Sigmoid colon (tissue), 7 donors: ENCODE measurements at places on chromosomes 3 and 15. TPM values are rescaled to one million over a fixed set of nuclear protein-coding genes. Genes with fewer than 3 reads are reported as not detected.

CCR9 gene
- polyA plus RNA-seq, result 0.55 TPM

TRPM7 gene
- 12.3 TPM for polyA plus RNA-seq

GOLGA6D gene
- polyA plus RNA-seq, result not detected

ROPN1 gene
- 1.2 TPM for polyA plus RNA-seq

FOXB1 gene
- not detected for polyA plus RNA-seq

CIB2 gene
- 41.4 TPM for polyA plus RNA-seq

BMF gene
- 4.8 TPM for polyA plus RNA-seq

LYSMD2 gene
- 15.8 TPM for polyA plus RNA-seq

- no peaks in the 10 kb centered on the region for H3K27me3 ChIP-seq
- DNase-seq, result no peak
- H3K4me1 ChIP-seq, result no peaks in the 10 kb centered on the region
Observed at GRCh38 chr3:12180218-12180617, 21.5 kb upstream of the TIMP4 start.

- H3K4me3 ChIP-seq, result no peak overlapping the region
- H3K36me3 ChIP-seq, result no peaks in the 10 kb centered on the region
- peak; percentile 74 for DNase-seq
- H3K27me3 ChIP-seq, result no peaks in the 10 kb centered on the region
- H3K4me1 ChIP-seq, result peaks cover 53% of the 10 kb centered on the region
- peak overlapping the region; percentile 80 for H3K27ac ChIP-seq
Observed at GRCh38 chr3:171283183-171283847, 176.9 kb downstream of the TNIK start.

DNA sequence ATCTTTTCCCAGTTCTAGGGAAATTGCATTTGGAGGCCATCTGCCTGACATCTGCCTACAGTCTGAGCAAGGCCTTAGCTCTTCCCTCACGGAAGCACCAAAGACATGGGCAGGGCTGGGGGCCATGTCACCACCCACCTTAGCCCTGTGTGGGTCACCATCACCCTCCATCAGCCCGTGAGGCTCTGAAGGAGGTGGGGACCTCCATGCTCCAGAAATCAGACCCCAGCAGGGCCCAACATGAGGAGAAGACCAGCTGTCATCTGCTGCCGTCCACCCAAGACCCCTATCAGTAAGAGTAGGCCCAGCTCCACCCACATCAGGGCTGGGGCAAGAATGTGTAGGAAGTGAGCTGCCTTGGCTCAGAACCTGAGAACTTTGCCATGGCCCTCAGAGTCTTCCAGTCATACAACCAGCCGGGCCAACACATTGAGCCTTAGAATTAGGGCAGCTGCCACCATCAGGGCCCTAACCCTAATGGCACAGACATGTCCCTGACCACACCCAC lies 1.9 kb downstream of the TMIE start:
- H3K4me1 ChIP-seq, result peaks cover 19% of the 10 kb centered on the region
- no peak overlapping the region for H3K27ac ChIP-seq
- H3K36me3 ChIP-seq, result no peaks in the 10 kb centered on the region
- no peak for DNase-seq
- no peaks in the 10 kb centered on the region for H3K27me3 ChIP-seq

- H3K36me3 ChIP-seq, result no peaks in the 10 kb centered on the region
- no peak overlapping the region for H3K27ac ChIP-seq
- no peaks in the 10 kb centered on the region for H3K4me1 ChIP-seq
- no peak for DNase-seq
Observed at GRCh38 chr15:81475471-81475870, 101.5 kb upstream of the TMC3 start.

GRCh38 chr3:882533-882932 lies 210.3 kb upstream of the CNTN6 start:
- H3K27me3 ChIP-seq, result no peaks in the 10 kb centered on the region
- H3K27ac ChIP-seq, result no peak overlapping the region
- no peak for DNase-seq
- H3K4me1 ChIP-seq, result no peaks in the 10 kb centered on the region
- H3K4me3 ChIP-seq, result no peak overlapping the region
- no peaks in the 10 kb centered on the region for H3K36me3 ChIP-seq

GRCh38 chr3:189353318-189353965 lies 181.7 kb downstream of the TPRG1 start:
- H3K4me1 ChIP-seq, result peaks cover 10% of the 10 kb centered on the region
- no peaks in the 10 kb centered on the region for H3K27me3 ChIP-seq
- H3K36me3 ChIP-seq, result no peaks in the 10 kb centered on the region
- DNase-seq, result no peak

- H3K27ac ChIP-seq, result no peak overlapping the region
- DNase-seq, result no peak
- no peaks in the 10 kb centered on the region for H3K4me1 ChIP-seq
- H3K27me3 ChIP-seq, result no peaks in the 10 kb centered on the region
- H3K36me3 ChIP-seq, result no peaks in the 10 kb centered on the region
Observed at GRCh38 chr15:71458089-71458660, 342.9 kb downstream of the THSD4 start.

DNA sequence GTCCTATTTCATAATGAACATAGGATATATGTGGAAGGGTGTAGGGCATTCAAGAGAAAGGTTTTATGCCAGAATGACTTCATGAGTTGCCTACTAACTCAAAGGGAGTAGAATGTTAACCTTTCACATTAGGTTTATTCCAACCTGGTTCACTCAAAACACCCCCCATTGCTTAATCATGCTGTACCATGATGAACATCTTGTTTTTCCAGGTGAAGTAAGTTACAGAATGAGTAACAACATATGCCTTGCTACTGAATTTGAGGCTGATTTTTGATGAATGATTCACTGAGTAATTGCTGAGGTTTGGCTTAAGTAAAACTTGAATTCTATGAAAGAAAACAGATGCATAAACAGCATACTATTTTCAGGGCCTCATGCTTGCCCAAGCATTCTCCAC lies 5.9 kb upstream of the CLDN16 start:
- no peaks in the 10 kb centered on the region for H3K36me3 ChIP-seq
- no peak overlapping the region for H3K4me3 ChIP-seq
- H3K27me3 ChIP-seq, result no peaks in the 10 kb centered on the region

DNA sequence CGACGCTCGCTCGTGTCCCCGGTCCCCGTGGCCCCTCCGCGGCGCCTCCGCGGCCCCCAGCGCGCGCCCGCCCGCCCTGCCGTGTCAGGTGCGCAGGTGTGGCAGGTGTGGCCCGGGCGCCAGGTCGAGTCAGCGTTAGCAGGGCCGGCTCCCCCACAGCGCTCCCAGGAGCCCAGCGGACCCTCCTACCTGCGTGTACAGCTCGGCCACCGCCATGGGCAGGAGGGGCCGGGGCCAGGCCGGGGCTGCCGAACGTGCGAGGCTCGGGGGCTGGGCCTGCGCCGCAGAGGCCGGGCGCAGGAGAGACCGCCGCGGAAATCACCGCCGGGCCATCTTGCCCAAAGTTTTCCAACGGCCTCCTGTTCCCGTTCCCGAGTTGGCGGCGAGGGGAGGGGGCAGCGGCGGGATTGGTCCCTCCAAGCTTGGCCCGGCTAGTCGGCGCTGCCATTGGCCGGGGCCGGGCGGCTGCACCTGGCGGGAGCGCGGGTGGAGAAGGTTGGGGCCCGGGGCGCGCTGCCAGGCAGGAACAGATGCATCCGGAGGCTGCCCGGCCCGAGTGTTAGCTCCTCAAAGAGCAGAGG lies at the start of gene MYO5C:
Gene MYO5C, minus strand, starts transcription at position 384 of the 581 bp plus-strand sequence. Its CDS starts 168 bp downstream, at position 216.
- H3K4me3 ChIP-seq, result peak within 1 kb of the TSS; percentile 10
- no peaks in the 10 kb centered on the region for H3K36me3 ChIP-seq
- H3K27me3 ChIP-seq, result peaks cover 41% of the 10 kb centered on the region
- peak; percentile 77 for DNase-seq
- H3K4me1 ChIP-seq, result peaks cover 13% of the 10 kb centered on the region
- peak within 1 kb of the TSS; percentile 50 for H3K27ac ChIP-seq

DNA sequence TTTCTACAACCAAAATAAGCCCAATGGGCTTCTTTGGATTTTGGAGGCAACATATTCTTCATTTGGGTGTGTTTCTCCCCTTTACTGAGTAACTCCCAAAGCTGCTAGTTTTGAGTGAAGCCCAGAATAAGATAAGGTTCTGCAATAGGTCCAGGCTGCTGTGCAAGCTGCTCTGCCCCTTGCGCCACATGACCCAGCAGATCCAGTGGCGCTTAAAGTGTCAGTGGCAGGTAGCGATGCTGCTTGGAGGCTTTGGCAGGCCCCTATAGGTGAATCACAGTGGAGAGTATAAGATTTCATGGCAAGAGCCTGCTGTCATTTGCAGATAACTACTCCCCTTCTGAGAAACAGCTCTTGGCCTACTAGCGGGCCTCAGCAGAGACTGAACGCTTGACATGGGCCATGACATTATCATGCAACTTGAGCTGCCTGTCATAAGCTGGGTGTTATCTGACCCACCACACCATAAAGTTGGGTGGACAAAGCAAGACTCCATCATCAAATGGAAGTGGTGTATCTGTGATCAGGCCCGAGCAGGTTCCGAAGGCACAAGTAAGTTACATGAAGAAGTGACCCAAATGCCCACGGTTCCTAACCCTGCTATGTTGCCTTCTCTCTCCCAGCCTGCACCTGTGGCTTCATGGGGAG lies 88.4 kb upstream of the OXTR start:
- no peaks in the 10 kb centered on the region for H3K36me3 ChIP-seq
- H3K4me3 ChIP-seq, result no peak overlapping the region
- no peak overlapping the region for H3K27ac ChIP-seq
- DNase-seq, result no peak
- no peaks in the 10 kb centered on the region for H3K27me3 ChIP-seq

DNA sequence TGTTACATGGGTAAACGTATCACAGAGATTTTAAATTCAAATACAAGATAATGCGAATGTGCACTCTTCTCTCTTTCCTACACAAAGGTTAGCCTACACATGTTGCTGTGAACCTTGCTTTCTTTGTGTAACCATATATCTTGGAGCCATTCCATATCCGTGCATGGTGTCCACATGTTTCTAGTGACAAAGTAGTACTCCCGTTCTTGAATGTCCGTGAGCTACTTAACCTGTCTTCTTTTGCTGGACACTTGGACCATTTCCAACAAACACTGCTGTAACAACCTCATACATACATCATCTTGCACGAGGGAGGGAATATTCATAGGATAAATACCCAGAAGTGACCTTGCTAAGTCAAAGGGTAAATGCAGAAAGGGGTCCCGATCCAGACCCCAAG lies 75.0 kb downstream of the STRIT1 start:
- no peak for DNase-seq
- H3K4me1 ChIP-seq, result no peaks in the 10 kb centered on the region
- H3K27me3 ChIP-seq, result no peaks in the 10 kb centered on the region
- no peak overlapping the region for H3K4me3 ChIP-seq

DNA sequence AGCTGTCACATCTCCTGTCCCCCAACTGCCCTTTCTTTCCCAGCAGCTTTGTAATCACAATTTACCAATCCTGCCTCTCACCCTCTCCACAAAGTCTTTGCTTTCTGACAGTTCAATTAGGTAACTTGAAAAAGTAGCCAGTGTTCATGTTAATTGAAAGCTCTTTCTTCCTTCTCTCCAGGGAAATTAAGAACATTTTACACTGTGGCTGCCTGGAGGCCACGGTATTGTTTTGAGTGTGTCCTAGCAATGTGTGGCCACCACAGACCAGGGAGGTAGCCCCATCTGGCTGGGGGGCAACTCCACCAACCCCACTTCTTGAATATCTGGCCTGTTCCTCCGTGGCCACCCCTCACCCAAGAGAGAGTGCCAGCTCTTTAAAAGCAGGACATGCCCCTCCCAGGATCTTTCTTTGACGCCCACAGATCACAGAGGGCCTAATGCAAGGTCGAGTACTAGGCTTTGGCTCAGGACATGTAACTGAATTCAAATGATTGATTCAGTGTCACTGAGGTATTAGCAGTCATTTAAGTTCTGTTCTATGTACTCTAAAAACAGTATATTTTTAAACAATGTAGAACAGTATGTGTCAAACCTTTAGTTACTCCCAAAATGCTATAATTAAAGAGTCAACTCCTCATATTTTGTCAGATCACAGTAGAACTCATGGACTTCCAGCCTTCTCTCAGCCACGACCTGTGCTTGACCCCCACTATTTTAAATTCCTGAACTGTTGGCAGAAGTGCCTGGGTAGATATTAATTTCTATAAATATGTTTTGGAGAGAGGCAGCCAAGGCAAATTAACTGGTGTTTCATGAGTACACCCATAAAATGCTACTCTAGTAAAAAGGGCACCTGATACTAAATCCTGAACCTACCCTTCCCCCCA lies 164.5 kb downstream of the TNIK start:
- H3K27me3 ChIP-seq, result no peaks in the 10 kb centered on the region
- H3K27ac ChIP-seq, result peak overlapping the region; percentile 19
- H3K4me3 ChIP-seq, result no peak overlapping the region
- H3K4me1 ChIP-seq, result peaks cover 22% of the 10 kb centered on the region

- no peaks in the 10 kb centered on the region for H3K27me3 ChIP-seq
- peaks cover 43% of the 10 kb centered on the region for H3K36me3 ChIP-seq
- no peak overlapping the region for H3K4me3 ChIP-seq
- no peak overlapping the region for H3K27ac ChIP-seq
- no peak for DNase-seq
- H3K4me1 ChIP-seq, result no peaks in the 10 kb centered on the region
Observed at GRCh38 chr3:183033746-183034145, 53.4 kb upstream of the DCUN1D1 start.

DNA sequence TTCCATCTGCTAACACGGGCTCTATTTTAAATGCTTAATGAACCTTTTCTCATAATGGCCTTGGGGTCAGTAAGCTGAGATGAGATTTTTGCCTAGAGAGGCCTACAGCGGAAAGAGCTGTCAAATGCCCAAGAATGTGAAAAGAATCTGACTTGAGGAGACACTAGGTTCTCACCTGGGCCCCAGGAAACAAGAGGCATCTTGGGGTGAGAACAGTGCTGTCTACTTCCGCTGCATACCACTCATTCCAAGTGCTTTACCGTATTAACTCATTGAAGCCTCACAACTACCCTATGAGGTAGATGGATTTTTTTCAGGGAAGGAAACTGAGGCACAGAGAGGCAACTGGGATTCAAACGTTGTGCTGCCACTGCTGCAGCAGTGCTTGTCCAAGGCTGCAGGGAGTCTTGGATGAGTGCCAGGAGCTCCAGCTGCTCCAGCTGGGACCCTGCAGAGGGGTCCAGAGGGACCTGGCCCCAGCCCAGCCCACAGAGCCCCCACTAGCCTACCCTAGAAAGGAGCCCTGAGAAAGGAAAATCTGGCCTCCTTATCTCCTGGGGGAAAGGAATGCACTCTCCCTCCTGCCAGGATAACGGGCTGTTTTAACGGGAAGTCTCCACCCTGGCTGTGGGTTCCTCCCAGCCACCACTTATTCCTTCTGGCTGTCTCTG lies 68.4 kb downstream of the SLC12A8 start:
- H3K36me3 ChIP-seq, result no peaks in the 10 kb centered on the region
- peak; percentile 62 for DNase-seq
- H3K27me3 ChIP-seq, result no peaks in the 10 kb centered on the region
- H3K4me3 ChIP-seq, result no peak overlapping the region

DNA sequence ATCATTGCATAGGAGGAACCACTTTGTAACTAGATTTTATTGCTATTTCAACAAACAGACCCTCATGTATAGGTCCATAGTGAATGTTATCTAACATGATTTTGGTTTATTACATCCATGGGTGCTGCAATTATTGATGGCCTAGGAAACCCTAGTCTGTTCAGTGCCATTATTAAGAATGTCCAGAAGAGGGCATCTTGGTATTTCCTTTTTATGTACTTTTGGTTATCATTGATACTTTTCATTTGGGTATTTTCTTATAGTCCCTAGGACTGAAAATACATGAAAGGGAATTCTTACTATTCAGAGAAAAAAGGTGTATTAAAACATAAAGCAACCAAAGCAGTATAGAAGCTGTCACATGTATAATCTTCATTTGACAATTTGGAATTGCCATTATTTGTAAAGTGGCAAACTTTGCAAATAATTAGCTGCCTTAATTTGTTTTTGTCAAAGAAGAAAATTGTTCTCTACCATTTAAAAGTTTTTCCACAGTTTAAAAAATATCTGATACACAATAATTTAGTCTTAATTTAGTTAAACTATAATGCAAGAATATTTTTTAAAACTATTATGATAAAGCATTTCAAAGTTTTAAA lies 48.7 kb downstream of the CNOT10 start:
- H3K4me1 ChIP-seq, result no peaks in the 10 kb centered on the region
- DNase-seq, result no peak
- no peak overlapping the region for H3K27ac ChIP-seq
- H3K4me3 ChIP-seq, result no peak overlapping the region
- H3K36me3 ChIP-seq, result peaks cover 10% of the 10 kb centered on the region
- no peaks in the 10 kb centered on the region for H3K27me3 ChIP-seq
